Hair follicular keratinocyte (primary cell): ENCODE measurements at places on chromosomes 16 and 17. TPM values are rescaled to one million over a fixed set of nuclear protein-coding genes. Genes with fewer than 3 reads are reported as not detected.

The GRB7 gene
- total RNA-seq: 17.8 and 31.5 TPM in 2 replicates

The ZNF785 gene
- total RNA-seq: 1.7 and 2.3 TPM in 2 replicates

The TAT gene
- total RNA-seq: not detected in 2 replicates

The ACSM3 gene
- total RNA-seq: 0.65 and 2.6 TPM in 2 replicates

The GFAP gene
- total RNA-seq: not detected in 2 replicates

The ITGAX gene
- total RNA-seq: not detected in 2 replicates

The MSLN gene
- total RNA-seq: 0.78 and 3.8 TPM in 2 replicates

The SNAI3 gene
- 0.57 TPM in 1 of 2 replicates, not detected in the other for total RNA-seq

The THAP11 gene
- total RNA-seq: 28.3 and 57.1 TPM in 2 replicates

The TM4SF5 gene
- total RNA-seq: not detected in 2 replicates

The SP2 gene
- total RNA-seq: 1.3 and 2.7 TPM in 2 replicates

The PDIA2 gene
- 0.47 TPM in 1 of 2 replicates, not detected in the other for total RNA-seq

The MPG gene
- 105 and 155 TPM in 2 replicates for total RNA-seq

The EFTUD2 gene
- 51.5 and 109 TPM in 2 replicates for total RNA-seq

The RNF112 gene
- total RNA-seq: 0.42 and 1.0 TPM in 2 replicates

The GPR139 gene
- not detected in 2 replicates for total RNA-seq

The APOBR gene
- 0.04 TPM in 1 of 2 replicates, not detected in the other for total RNA-seq

The BIRC5 gene
- 25.3 and 69.2 TPM in 2 replicates for total RNA-seq

The KRTAP9-4 gene
- total RNA-seq: not detected in 2 replicates
